Panc1 (cell line): ENCODE measurements at places on chromosomes 12 and 14. TPM values are rescaled to one million over a fixed set of nuclear protein-coding genes. Genes with fewer than 3 reads are reported as not detected.

DNA sequence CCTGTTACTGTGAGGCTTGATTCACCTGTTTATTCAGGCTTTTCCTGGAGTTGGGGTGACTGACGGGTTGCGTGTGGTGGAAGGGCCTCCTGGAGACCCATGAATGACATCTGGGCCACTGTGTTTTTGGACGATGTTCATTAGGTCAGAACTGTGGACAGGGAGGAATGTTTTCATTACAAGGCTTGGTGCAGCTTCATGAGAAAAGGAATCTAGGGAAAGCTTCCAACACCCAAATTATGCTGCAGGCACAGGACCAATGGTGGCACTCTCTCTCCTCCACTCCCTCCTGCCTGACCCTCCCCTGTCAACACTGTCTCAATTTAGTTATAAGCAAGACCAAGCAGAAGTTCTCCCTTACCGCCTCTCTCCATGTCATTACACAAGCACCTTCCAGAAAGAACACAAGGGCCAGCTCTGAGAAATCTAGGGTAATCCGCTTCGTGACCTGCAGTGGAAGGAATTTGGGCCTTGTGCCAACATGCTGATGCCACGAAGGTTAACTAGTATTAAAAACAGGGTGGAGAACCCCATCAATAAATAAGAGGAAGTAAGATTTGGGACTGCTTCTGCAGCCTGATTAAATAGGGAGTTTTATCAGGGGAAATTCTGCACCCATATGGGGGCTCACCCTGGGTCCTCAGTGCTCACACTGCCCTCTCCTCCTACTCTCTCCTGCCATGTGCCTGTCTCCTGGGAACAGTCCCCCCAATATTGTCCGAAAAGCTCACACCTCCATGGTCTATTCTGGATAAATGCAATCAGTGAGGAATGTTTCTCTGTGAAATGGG lies 200.3 kb downstream of the KTN1 start:
- no peak for DNase-seq

GRCh38 chr14:56358275-56358674 lies 221.3 kb upstream of the TMEM260 start:
- no peak for DNase-seq

GRCh38 chr14:68759017-68759560 lies 33.8 kb downstream of the ZFP36L1 start:
- no peak for DNase-seq

- no peak for DNase-seq
Observed at GRCh38 chr12:8886502-8887284, 27.6 kb upstream of the PHC1 start.

GRCh38 chr12:110844551-110845338 lies 2.0 kb upstream of the CCDC63 start:
- DNase-seq: no peak

The RD3L gene
- not detected for total RNA-seq

DNA sequence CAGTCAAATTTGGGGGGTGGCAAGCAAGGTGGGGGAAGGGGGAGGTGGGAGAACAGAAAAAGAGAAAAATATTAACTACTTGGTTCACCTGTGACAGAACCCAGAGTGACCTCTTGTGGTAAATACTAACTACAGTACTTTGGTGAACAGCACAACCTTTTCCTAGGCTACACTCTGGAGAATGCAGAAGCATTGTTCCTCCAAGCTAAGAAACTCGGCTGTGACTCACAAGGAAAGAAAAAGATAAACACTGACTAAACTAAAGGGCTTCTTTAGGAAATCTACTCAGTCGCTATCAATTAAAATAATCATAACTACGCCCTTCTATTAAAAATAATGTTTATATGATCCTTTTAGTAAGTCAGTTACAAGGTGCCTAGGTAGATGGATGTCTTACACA lies 5.4 kb downstream of the KCNH5 start:
- peak; percentile 13 for DNase-seq

DNA sequence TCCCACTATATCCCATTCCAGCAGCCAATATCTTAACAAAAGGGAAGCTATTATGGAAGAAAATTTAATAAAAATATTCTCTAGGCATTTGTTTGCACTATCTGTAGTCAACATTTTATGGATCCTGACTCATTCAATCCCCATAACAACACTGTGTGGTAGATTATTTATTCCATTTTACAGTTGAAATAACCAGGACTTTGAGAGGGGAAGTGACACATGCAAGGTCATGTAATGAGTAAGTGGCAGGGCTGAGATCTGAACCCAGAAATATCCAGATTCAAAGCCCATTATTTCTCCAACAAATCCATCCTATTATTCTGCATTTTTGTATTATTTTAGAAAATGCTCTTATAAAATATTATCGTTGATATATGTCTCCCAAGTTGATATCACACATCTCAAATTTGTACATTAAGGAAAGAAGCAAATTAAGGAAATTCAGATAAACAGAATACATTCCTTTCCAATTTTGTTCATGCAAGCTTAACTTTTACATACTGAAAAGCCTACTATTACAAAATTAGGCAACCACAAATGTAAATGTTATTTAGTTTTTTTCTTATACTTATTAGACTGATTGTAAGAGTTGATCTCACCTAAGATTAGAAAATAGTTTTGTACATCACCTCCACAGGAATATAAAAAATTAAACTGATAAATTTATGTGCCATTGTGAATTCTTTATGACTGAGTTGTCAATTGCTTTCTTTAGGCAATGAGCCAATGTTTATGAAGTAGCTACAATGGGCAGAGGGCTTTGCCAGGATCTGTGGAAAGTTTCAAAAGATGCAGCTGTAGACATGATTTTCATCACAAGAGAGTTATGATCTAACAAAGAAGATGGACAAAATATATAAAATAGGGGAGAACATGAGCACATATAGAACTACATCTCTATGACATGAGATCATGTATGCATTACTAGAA lies 55.1 kb upstream of the E2F7 start:
- DNase-seq: peak; percentile 69

The SYCP3 gene
- not detected for total RNA-seq

DNA sequence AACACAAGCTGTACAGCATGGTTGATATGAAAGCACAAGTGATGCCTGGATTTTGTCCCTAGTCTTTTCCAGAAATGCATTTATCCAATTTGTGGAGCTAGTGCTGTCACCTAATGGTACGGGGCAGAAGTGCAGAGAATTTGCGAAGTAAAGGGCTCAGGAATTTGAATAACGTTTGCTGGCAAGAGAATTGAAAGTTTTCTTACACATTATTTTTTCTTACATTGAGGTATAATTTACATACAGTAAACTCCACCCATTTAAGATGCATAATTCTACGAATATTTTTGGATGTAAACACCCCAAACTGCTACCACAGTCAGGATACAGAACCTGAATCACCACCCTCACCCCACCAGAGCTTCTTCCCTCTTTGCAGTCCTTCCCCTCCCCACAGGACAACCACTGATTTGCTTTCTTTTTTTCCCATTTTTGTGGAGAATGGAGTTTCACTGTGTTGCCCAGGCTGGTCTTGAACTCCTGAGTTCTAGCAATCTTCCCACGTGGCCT lies 3.5 kb downstream of the AICDA start:
- DNase-seq: peak; percentile 32
